ENCODE measurements at places on chromosomes 1 and 21.

DNA sequence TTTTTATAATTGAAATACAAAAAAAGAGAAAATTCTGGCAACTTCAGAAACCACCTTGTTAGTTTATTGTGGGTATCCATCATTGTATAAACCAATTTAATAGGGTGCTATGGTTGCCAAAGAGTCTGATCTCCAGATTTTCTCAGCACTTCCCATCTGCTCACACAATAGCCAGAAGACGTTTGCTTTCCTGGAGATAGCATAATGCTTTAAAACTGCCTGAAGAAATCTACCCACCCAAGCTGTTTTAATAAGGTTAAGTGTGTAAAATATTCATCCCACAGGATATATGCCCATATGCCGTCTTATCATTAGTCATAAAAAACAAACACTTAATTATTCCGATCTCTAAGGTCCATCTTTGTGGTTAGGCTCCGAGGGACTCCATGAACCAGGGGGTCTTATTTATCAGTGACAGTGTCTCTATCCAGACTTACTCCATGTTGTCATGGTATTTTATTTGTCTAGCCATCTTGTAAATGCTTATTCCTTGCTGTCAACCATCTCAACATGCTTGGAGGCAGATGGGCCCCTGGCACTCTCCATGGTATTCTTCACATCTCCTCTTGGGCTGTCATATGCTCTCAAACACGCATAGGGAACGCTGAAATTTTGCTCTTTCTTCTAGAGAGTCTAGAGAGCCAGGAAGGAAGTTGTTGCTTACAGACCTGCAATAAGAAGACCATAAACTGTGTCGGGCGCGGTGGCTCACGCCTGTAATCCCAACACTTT lies 58.5 kb downstream of the MAP10 start:
- no peak overlapping the region for H3K27ac ChIP-seq
- H3K27me3 ChIP-seq = peaks cover 13% of the 10 kb centered on the region
- H3K4me3 ChIP-seq = no peak overlapping the region

DNA sequence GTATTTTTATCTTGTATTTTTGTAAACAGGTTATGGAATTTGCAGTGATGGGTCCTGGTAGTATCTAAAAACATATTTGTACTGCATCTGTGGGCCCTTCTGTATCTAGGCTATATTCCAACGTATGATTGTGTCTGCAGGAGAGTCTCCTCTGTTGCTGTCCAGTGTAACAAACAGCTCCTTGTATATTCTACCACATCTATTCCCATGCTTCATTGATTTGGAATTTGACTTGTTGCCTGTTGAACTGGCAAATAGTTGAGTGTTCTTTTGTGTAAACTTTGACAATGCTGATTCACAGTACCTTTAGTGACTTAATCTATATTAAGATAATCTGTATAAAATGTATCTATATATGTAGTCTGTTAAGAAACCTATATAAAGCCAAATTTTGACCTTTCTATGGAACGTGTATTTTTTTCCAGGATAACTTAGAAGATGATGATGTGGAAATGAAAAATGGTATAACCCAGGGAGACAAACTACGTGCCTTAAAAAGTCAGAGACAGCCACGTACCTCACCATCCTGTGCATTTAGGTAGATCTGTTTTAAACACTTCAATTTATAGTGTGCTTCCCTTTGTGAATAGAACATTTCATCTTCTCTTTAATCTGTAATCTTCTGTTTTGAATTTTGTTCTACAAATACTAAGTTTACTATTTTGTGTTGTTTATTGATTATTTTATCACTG lies 43.4 kb upstream of the GPR88 start:
- H3K27ac ChIP-seq = no peak overlapping the region
- DNase-seq = no peak
- H3K36me3 ChIP-seq = peaks cover 37% of the 10 kb centered on the region

GRCh38 chr21:27122686-27123085 lies 155.8 kb upstream of the ADAMTS5 start:
- no peaks in the 10 kb centered on the region for H3K36me3 ChIP-seq
- no peak overlapping the region for H3K27ac ChIP-seq
- H3K27me3 ChIP-seq = no peaks in the 10 kb centered on the region
- H3K4me1 ChIP-seq = no peaks in the 10 kb centered on the region

DNA sequence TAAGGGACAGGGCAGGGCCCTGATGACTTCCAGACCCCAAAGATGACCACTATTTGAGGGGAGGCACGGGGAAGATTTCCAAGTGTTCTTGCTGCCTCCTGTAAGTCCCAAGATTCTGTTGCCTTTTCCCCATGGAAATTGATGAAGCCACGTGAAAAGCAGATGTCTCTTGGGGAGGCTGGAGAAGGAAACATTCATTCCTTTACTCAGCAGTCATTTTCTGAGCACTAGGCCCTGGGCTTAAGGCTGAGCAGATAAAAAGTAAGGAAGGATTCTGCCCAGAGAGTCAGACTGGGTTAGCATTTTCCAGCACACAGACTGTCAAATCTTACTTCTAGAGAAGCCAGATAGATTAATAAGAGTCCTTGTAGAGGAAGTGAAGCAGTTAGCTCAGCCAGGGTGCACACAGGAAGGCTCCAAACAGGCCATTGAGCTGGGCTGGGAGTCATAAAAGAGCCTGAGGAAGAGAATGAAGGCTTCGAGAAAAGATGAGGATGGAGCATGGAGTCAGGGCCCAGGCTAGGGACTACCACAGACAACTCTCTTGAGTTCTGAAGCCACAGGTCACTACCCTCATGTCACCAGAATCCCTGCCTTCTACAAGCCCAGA lies 10.1 kb downstream of the EXTL1 start:
- H3K4me1 ChIP-seq = peaks cover 17% of the 10 kb centered on the region
- H3K27ac ChIP-seq = no peak overlapping the region
- H3K4me3 ChIP-seq = no peak overlapping the region
- no peaks in the 10 kb centered on the region for H3K36me3 ChIP-seq
- H3K27me3 ChIP-seq = peaks cover 12% of the 10 kb centered on the region

GRCh38 chr1:226825037-226825745 lies 45.2 kb upstream of the PSEN2 start:
- DNase-seq = no peak
- H3K4me1 ChIP-seq = peaks cover 17% of the 10 kb centered on the region
- H3K36me3 ChIP-seq = no peaks in the 10 kb centered on the region
- no peaks in the 10 kb centered on the region for H3K27me3 ChIP-seq
- no peak overlapping the region for H3K4me3 ChIP-seq

GRCh38 chr1:156858959-156859522 lies at the start of gene INSRR:
Gene INSRR, minus strand, starts transcription at chr1:156859117. Its CDS starts 496 bp downstream, at chr1:156858621.
- peaks cover 8% of the 10 kb centered on the region for H3K36me3 ChIP-seq
- peak within 1 kb of the TSS; percentile 80 for H3K4me3 ChIP-seq
- H3K27ac ChIP-seq = no peak within 1 kb of the TSS
- DNase-seq = no peak

DNA sequence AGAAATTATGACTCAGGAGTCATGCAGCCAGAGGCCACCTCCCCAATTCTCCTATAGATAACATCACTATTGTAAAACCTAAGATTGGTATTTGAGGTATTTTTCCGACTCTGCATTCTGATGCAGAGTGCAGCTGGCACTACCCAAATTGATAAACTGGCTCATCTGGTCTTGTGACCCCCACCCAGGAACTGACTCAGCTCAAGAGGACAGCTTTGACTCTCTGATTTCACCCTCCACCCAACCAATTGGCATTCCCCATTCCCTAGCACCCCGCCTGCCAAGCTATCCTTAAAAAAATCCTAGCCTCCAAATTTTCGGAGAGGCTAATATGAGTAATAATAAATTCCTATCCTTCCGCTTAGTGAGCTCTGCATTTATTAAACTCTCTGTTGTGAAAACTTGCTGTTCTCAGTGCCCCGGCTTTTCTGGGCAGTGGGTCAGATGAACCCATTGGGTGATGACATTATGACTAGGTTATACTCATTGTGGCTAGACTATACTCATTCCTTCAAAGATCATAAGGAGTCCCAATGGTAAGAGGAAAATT lies 39.4 kb upstream of the EPS15 start:
- H3K36me3 ChIP-seq = no peaks in the 10 kb centered on the region
- H3K4me1 ChIP-seq = peaks cover 8% of the 10 kb centered on the region
- H3K4me3 ChIP-seq = no peak overlapping the region
- no peak for DNase-seq

DNA sequence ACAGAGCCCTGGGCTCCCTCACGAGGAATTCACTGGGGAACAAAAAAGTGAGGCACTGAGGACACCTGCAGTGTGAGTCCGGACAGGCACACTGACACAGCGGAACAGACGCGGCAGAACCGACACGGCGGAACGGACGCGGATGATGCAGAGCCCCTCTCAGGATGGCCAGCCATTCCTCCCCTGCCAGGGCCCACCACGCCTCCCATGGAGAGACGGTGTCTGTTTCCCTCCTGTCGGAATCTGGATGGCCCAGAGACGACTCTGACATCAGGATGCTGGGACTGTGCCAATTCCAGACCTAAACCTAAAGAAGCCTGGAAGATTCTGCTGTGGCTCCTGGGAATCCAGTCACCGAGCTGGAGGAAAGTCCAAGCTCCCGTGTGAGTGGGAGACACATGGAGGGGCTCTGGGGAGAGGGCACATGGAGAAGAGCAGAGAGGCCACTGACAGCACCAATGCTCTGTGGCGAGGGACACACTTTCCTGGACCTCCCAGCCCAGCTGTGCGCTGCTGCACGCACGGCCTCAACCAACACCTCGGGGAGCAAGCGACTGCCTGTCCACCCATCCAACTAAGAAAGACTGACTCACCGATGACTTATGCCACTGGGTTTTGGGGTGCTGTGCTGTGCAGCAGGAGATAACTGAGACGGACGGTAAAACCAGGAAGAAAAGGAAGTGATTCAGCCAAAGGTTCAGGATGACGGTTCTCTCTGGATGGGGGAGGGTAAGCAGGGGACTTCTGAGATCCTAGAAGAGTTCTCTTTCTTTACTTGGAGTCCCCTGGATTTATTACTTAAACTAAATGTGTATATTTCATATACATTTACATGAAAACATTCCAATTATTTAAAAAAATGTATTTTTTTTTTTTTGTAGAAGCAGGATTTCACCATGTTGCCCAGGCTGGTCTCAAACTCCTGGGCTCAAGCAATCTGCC lies 23.3 kb downstream of the ZBTB17 start:
- peaks cover 87% of the 10 kb centered on the region for H3K4me1 ChIP-seq
- peak overlapping the region; percentile 67 for H3K4me3 ChIP-seq
- H3K36me3 ChIP-seq = peaks cover 74% of the 10 kb centered on the region
- DNase-seq = peak; percentile 77
- peak overlapping the region; percentile 94 for H3K27ac ChIP-seq

DNA sequence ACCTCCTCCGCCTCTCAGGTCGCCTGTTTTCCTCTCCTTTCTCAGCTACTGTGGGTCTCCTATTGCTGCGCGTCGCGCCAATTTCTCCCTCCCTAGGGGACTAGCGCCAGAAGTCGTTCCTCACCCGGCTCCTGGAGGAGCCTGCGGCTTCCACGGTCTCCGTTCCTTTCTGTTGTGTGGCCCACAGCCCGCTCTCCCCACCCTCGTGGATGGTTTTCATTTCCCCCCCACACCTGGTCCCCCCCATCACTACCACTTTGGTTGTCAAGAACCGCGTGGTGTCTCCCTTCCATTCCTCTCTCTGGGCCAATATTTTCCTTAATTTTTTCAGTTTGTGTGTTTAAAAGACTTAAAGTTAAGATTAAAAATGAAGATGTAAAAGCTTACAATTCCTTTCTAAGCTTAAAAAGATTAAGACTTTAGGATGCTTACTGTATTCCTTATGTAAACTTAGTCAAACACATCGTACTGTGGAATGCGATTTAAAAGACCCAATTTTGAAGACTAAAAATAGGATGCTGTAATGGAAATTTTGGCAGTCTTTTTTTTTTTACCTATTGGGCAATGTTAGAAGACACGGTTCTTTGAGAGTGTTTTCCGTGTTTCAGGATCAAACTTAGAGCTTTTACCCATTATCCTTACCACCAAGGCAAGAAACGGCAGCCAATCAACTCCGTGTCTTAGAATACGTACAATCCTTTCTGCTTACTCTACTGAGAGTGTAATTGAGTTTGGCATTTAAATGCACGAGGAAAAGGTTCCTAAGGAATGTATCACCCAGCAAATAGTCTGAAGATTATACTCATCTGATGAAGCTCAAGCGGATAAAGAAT lies 773 bp downstream of the CNST start:
- H3K27me3 ChIP-seq = no peaks in the 10 kb centered on the region
- peaks cover 39% of the 10 kb centered on the region for H3K4me1 ChIP-seq
- H3K36me3 ChIP-seq = peaks cover 31% of the 10 kb centered on the region
- H3K27ac ChIP-seq = peak overlapping the region; percentile 99

- no peak for DNase-seq
Observed at GRCh38 chr1:108671143-108671542, 10.2 kb upstream of the HENMT1 start.

DNA sequence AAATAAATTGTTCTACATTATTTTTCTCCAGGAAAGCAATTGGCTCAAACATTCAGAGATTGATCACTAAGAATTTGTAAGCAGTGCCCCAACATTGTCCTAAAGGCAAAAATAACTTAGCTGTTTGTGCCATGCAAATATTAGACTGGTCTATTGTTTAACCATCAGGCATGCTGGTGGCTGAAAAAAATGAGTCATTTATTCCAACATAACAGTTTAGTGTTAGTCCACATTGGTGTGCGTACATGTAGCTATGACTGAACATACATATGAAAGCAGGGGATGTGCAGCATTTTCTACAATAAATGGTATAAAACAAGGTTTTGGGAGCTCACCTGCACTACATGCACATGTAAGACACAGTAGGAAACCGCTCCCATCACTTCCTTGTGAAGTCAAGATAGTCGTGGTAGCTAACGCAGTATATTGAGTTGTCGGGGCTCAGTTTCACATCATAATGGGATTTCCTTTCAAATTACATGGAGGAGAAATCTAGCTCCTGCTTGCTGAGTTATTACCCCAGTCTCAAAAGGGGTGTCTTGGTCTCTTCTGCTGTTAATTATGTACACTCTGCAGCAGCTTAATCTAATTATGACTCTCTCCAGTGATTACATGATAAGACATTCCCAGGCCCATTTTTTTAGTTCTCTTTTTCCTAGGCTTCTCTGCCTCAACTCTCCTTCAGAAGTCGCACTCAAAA lies 199.4 kb downstream of the LYPLAL1 start:
- DNase-seq = no peak
- no peak overlapping the region for H3K4me3 ChIP-seq
- no peak overlapping the region for H3K27ac ChIP-seq
- H3K36me3 ChIP-seq = no peaks in the 10 kb centered on the region
- no peaks in the 10 kb centered on the region for H3K4me1 ChIP-seq

DNA sequence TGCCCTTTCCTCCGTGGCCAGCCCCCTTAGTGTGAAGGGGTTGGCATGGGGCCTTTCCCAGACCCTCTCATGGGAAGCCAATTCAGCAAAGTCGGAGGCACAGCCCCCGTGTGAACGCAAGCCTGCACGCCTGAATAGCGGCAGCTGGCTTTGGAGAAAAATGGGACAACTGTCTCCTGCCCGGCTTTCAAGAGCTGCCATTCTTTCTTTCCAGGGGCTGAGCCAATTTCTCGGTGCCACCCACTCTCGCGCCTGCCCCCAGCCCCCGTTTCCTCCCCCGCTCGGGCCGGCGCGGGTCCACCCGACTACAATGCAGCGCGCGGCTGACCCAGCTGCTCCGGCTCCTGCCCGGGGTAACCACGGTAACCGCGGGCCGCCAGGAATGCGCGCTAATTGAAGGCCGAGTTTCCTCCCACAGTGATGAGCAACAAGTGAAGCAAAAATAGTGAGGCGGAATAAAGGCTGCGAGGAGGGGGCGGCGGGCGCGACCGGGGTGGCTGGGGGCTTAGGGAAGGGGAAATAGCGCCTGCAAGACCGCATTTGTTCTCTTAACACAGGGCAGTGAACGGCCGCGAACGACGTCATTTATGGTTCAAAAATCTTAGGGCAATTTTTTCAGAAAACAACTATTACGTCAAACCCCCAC lies 27.8 kb downstream of the ILDR2 start:
- no peak overlapping the region for H3K4me3 ChIP-seq
